ENCODE measurements at places on chromosomes 5 and 9.

DNA sequence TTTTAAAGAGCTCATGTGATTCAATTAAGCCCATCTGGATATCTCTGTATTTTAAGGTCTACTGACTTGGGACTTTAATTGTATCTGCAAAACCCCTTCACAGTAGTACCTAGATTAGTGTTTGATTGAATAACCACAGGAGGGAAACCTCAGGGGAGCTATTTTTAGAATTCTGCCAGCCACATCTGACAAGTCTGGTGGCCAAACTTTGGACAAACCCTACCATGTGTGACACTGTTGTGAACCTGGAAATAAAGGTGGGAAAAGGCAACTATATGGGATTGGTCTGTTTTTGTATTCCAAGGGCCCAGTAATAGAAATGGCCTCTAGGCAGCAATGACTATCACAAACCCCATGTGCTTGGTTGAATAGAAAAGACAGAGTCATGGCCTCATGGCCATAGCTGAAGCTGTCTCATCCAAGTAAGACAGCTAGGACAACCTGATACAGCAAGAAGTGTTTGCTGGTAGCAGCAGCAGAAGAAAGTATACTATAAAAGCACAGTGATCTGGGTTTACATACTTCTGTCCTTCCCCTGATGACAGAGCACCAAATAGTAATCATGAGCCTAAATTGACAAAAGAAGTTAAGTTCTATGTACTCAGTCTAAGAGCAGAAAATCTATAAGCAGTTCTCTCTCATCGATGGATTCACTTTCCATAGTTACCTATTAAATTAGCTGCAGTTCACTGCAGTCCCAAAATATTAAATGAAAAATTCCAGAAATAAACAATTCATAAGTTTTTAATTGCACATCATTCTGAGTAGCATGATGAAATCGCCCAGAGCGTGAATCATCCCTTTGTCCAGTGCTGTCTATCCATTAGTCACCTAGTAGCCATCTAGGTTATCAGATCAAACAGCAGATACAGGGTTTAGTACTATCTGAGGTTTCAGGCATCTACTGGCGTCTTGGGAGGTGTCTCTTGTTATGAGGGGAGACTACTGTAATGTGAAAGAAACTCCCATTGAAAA lies 189.8 kb downstream of the ARHGAP26 start:
- no peak for DNase-seq

DNA sequence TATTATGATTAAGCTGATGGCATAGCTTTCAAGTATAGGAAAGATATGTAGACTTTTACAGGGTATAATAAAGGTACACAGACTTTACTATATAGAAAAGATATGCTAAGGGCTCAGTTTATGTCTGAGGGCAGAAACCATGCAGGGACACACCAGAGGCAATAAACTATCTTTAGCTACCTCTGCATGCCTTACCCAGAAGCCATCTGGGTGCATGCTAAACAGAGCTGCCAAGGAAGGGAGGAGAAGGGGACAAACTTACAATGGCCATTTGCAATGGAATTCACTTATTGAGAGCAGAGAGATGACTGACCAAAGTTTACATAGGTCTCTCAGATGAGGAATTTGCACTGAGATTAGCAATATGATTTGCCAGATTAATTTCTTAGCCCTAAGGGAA lies 143.1 kb upstream of the NR4A3 start:
- no peak for DNase-seq

DNA sequence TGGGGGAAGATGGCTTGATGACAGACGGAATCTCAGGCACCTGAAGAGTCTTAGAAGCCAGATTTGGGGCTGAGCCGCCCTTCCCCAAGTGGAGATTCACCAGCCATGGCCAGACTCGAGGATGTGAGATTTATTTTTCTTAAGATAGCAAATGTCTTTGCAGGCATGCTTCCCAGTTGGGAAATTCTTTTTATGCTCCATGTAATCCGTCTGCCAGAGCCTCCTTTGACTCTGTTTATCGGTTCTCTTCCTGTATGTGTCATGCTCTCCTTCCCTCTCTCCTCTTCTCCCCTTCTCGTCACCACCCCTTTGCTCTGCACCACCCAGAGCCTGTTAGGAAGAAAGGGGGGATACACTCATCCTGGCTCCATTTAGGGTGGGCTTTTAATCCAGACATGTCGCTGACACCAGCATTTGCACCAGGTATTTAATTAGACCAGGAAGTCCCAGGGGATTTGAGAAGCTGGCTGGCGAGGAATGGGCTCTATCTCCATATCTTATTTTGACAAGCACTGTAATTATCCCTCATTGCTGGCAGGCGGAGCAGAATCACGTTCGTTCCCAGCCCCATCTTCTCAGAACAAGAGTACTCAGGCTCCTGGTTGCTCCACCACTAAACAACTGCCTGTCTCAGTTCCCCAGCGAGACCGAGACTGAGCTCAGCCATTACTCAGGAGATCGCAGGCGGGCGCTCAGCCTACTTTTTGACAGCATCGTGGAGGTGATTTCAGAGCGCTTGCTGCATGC lies 50.9 kb downstream of the KCNIP1 start:
- DNase-seq, result no peak

- no peak for DNase-seq
Measured at GRCh38 chr9:129245276-129245675, 67.2 kb upstream of the IER5L start.

- no peak for DNase-seq
Measured at GRCh38 chr5:150209099-150209635, 19.3 kb downstream of the SLC6A7 start.

- no peak for DNase-seq
Measured at GRCh38 chr9:116179568-116179967, 26.0 kb downstream of the PAPPA start.

Measured in DMS153 (cell line).